Erythroblast (primary cell): ENCODE measurements at places on chromosomes 5 and 9.

GRCh38 chr9:121216271-121216805, 14.7 kb upstream of the RAB14 start:
- DNase-seq = no peak

DNA sequence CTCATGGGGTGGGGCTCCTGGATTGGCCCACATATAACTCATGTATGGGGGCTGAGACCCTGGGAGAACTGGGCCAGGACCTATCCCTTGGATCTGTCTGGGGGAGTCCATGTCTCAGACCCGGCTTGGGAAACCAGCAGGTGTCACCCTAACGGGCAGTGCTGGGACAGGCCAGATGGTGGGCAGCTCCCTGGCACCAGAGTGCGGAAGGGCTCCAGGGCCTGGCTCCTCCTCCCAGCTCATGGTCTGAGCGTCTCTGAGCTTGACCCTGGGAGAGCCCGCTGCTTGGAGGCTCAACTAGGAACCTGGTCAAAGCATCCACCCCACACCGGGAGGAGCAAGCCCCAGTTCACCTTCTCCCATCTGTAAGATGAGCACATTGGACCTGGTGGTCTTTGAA, 15.5 kb upstream of the NCS1 start:
- no peak for DNase-seq

- no peak for DNase-seq
Measured at GRCh38 chr5:6398570-6399230, 20.4 kb upstream of the MED10 start.

DNA sequence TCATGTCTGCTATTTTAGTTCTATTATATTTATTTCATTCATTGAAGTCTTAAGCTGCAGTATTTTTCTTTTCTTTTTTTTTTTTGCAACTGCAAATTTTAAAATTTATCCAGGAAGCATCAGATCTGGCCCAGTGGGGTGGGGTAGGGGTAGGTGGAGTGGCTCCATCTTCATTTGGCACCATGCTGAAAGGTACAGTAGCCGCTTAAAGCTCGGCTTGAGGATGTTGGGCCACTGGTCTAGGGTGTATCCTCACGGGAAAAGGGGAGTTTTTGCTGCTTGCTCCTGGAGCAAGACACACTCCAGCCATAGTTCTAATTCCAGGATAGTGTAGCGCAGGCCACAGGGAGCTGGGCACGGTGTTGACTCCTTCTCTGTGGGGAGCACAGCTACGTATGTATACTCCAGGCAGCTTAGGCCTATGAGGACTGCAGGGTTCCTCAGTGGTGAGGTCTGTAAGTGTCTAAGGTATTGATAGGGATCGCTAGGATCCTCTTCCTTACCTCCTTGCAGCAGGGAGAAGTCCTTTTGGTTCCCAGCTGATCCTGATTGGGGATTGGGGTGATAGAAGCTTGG, 22.7 kb downstream of the RCL1 start:
- no peak for DNase-seq

- no peak for DNase-seq
Measured at GRCh38 chr9:133569891-133570690, 35.6 kb downstream of the ADAMTSL2 start.

- DNase-seq = peak; percentile 35
Measured at GRCh38 chr9:87179553-87180340, 232.4 kb upstream of the GAS1 start.

GRCh38 chr9:106700676-106701075, 162.3 kb upstream of the ZNF462 start:
- no peak for DNase-seq

- DNase-seq = no peak
Measured at GRCh38 chr9:89648247-89649000, 43.6 kb downstream of the GADD45G start.

- no peak for DNase-seq
Measured at GRCh38 chr5:161549106-161549505, 2.6 kb upstream of the GABRB2 start.

DNA sequence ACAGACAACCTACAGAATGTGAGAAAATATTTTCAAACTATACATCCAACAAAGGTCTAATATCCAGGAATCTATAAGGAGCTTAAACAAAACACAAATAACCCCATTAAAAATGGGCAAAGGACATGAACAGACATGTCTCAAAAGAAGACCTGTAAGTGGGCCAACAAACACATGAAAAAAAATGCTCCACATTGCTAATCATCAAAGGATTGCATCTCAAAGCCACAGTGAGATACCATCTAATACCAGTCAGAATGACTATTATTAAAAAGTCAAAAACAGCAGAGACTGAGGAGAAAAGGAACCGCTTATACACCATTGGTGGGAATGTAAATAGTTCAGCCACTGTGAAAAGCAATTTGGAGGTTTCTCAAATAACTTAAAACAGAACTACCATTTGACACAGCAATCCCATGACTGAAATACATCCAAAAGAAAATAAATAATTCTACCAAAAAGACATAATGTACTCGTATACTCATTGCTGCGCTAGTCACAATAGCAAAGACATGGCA, 39.1 kb upstream of the C5orf63 start:
- DNase-seq = no peak

DNA sequence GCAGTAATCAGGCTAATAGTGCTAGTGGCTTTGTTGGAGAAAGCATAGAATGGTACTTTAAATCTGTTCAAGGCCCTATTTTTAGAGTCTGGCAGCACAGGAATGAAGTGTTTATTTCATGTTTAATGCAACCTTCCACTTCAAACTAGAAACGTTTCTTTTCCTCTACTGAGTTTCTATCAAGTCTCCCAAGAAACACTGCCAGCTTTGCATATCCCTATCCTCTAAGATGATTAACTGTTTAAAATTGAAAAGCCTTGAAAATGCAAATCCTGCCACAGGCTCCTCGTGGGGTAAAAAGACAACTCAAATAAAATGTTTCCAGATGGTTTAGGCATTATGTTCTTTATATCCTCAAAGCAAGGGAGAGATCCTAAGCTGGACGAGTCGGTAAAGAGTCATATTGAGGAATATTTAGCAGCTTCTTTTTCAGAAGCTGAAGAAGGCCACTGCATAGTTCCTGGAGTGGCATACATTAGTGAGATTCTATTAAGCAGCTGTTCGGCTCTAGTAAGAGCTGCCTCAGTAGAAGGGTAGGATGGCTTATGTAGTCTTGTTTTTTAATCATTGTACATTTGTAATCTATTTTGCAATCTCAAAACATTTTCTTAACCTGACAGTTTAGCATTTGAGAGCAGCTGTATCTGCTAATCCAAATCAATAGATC, 251.2 kb downstream of the CHSY3 start:
- DNase-seq = no peak

DNA sequence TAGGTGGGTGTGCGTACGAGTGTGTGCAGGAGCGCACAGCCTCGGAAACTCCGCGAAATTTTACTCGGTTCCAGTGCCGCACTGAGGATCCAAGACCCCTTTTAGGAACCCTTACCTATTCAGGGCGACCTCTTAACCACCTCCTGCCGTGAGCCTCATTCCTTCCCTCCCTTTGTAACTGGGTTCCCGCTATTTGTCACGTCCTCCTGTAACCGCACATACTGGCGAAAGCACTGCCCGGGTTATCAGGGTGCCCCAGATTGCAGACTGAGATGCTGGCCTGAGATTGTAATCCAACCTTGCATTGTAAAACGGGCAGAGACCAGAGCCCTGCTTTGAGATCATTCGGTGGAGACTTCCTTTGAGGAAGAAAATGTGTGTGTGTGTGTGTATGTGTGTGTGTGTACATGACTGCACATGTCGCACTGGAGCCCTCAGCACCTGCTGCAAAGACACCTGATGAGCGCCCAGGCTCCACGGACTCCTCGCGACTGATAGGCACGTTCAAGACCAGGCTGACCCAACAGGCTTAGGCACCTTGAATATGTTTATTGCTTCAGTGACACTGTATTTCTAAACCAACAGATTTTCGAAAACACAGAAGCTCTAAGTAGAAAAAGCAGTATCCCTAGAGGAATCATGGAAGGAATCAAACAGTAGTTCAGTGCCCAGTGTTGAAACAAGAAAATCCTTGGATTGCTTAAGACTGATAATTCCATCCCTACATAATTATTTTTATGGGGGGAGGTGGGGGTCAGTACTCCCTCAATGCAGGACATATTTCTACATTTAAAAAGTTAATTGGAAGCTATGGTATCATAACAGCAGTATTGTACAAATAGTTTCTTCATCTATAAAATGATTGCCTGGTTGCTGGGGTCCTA, 86.5 kb upstream of the TNFAIP8 start:
- DNase-seq = peak; percentile 78

GRCh38 chr5:150441813-150442698, 7.5 kb downstream of the RPS14 start:
- no peak for DNase-seq

GRCh38 chr9:7392148-7392547, 407.4 kb downstream of the DMAC1 start:
- DNase-seq = no peak

GRCh38 chr5:149028984-149029383, 33.9 kb downstream of the SH3TC2 start:
- DNase-seq = no peak

GRCh38 chr5:59188419-59189225, 605.7 kb downstream of the RAB3C start:
- peak; percentile 80 for DNase-seq

DNA sequence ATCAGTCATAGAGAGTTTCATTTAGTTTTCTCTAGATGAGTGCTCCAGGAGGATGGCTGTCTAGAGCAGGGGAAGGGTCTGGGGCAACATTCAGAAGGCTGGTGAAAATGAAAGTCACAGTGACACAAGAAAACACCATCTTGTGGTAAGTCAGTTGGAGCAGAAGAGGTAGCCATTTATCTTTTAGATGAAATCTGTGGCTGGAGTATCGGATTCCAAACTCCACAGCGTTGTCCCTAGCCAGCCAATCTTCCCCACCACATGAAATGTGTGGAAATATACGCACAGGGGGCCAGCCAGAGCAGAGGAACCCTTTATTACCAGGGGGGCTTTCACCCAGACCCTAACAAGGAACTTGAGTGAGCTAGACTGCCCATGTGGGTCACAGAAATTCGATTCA, 15.9 kb upstream of the TNFAIP8 start:
- peak; percentile 40 for DNase-seq

DNA sequence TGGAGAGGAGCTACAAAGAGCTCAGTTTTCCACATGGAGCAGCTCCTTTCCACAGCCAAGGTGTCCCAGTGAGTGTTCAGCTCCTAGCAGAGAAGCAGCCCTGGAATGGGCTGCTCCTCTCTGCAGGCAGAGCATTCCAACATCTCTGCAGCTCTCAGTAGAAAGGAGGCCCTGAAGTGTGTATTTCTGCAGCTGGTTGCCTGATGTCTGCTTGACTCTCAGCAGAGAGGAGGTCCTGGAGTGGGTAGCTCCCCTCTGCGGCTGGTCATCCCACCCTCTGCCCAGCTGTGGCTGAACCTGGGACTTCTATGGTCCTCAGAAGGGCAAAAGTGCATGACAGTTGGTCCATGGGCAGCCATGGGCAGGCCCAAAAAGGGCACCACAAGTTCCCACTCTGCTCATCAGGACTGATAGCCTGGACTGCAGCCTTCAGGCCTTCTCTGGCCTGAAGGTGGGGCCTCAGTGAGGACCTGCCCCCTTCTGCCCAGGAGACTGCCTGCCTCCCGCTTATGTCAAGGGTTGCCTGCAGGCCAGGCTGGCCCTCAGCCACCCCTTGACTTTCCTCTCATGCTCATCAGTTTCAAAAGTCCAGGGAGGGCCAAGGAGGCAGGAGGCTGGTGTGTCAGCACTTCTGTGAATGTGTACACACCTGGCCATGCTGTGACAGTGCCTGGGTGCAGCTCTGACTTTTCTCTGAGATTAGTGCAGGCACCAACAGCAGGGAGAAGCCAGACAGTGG, 605.9 kb upstream of the FAM174A start:
- no peak for DNase-seq

GRCh38 chr9:134456756-134457305, 130.6 kb downstream of the RXRA start:
- no peak for DNase-seq

DNA sequence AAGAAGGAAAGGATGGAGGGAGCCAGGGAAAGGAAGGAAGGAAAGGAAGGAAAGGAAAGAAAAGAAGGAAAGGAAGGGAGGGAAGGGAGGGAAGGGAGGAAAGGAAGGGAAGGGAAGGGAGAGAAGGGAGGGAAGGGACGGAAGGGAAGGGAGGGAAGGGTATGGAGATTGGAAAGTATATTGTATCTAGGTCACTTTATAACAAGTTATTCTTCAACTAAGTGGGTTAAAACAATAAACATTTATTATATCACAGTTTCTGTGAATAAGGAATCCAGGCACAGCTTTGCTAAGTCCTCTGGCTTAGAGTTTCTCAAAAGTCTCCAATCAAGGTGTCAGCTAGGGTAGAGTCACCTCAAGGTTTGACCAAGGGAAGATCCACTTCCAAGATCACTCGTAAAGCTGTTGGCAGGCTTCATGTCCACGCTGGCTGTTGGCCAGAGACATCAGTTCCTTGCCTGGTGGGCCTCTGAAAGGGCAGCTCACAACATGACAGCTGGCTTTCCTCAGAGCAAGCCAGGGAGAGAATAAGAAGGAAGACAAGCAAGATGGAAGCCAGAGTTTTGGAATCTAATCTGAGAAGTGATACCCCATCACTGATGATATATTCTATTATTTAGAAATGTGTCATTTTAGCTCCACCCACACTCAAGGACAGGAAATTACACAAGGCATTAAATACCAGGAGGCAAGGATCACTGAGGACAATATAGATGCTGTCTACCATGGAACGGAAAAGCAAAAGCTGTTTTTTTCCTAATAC, 105.1 kb downstream of the DEPDC1B start:
- no peak for DNase-seq

GRCh38 chr5:156947925-156948324, 15.1 kb downstream of the TIMD4 start:
- DNase-seq = no peak

- peak; percentile 80 for DNase-seq
Measured at GRCh38 chr5:33441241-33442177, 744 bp downstream of the TARS1 start.

DNA sequence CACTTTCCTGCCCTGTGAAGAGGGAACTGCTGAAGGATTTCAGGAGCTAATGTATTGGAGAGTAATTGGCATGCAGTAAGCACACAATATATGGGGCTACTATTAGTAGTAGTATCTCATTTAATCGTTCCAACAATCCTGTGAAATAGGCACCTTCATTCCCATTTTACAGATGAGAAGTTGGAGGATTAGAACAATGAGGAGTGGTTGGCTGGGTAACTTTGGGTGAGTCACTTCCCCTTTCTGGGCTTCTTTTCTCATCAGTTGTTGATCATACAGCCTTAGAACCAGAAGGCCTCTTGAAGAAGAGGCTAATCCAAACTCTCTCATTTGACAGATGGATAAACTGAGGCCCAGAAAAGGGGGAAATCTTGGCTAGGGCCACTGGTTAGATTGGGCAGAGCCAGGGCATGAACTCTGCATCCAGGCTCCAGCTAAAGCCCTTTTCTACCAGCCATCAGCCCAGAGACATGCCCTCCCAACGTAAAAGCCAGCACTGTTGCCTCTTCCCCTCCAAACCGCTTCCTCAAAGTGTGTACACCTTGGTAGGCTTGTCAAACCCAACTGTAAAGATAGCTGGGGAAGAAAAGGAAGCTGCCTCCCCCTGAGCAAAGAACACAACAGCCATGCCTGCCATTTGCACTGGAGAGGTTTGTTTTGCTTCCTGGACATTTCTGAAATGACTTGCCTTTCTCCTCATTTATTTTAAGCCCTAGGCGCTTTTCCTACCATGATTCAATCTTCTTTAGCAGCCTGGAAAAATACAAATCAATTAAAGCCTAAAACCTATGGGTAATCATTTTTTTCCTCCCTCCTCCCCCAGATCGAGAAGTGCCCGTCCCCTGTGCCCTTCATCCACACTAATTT, 992 bp downstream of the SPACA9 start:
- DNase-seq = no peak

- no peak for DNase-seq
Measured at GRCh38 chr9:110615498-110615897, 36.0 kb upstream of the SVEP1 start.
